ENCODE measurements at places on chromosomes 6 and 20. TPM values are rescaled to one million over a fixed set of nuclear protein-coding genes. Genes with fewer than 3 reads are reported as not detected.

DNA sequence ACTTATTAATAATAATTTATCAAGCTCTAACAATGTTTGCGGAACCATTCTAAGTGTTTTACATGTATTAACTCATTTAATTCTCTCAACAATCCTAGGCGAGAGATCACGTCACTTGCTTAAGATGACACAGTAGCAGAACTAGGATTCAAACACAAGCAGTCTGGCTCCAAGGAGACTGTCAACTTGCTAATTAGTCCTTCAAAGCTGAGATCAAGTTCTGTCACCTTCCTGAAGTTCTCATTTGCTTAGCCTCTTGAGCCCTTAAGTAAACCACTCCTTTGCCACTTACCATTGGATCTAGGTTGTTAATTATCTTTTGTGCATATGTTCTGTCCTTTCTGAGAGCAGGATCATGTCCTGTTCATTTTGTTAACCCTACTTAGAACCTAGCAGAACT is 14.1 kb downstream of the FKBP5 start:
- H3K4me3 ChIP-seq: no peak overlapping the region
- H3K4me1 ChIP-seq: peaks cover 26% of the 10 kb centered on the region
- DNase-seq: no peak
- no peaks in the 10 kb centered on the region for H3K27me3 ChIP-seq
- H3K27ac ChIP-seq: no peak overlapping the region
- H3K36me3 ChIP-seq: no peaks in the 10 kb centered on the region

- H3K27ac ChIP-seq: no peak overlapping the region
- peaks cover 26% of the 10 kb centered on the region for H3K27me3 ChIP-seq
- no peaks in the 10 kb centered on the region for H3K36me3 ChIP-seq
- H3K4me3 ChIP-seq: peak overlapping the region; percentile 56
- no peaks in the 10 kb centered on the region for H3K4me1 ChIP-seq
Observed at GRCh38 chr20:63471002-63471716, 1.3 kb downstream of the KCNQ2 start.

DNA sequence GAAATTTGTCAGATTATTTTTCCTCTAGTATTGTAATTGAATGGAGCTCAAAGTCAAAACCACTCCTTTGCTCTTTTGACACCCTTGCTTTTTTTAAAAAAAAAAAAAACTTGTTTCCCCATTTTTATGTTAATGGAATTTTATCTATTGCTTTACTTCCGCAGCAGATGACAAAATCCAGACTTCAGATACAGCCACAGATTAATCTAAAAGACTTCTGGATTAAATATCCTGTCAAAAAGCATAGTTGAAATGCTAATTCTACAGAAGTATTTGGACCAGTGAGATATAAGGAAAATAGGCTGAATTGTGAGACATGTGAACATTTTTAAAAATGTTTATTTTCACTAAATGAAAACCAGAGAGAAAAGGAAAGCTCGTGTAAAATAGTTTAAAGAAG is 341.4 kb downstream of the BMP2 start:
- H3K27me3 ChIP-seq: no peaks in the 10 kb centered on the region
- no peak for DNase-seq
- H3K4me3 ChIP-seq: no peak overlapping the region
- H3K27ac ChIP-seq: no peak overlapping the region

DNA sequence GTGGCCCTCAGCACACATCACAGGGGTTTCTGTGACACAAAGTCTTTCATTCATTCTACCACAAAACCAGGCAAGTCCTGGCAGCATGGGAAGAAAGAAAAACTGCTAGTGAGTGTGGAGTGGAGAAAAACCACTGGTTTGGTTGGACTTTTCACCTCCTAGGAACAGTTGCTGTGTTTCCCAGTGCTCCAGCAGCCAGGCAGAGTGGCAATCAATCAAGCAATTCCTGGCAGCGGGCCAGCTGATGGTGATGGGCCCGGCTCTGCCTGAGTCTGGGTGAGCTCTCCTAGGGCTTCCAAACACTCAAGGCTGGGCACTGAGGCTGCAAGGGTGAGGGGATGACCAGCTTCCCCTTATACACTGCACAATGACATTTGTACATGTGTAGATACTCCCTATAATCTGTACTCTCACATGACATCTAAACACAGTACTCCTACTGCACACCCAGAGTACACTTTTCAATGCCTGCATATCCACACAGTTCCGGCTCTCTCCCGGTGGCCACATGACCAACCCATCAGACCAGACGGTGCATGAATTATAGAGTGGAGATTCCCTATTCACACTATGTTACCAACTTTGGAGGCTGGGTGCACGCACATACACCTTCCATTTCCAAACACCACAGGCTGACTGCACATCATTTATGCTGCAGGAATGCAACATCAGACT is 156.6 kb downstream of the UNC5CL start:
- no peaks in the 10 kb centered on the region for H3K4me1 ChIP-seq
- no peak overlapping the region for H3K4me3 ChIP-seq
- H3K36me3 ChIP-seq: no peaks in the 10 kb centered on the region
- peak; percentile 45 for DNase-seq

GRCh38 chr6:124131259-124131658 is 327.6 kb downstream of the NKAIN2 start:
- H3K4me3 ChIP-seq: no peak overlapping the region
- H3K27me3 ChIP-seq: no peaks in the 10 kb centered on the region

RXRB gene
- 61.0 TPM for polyA plus RNA-seq

PRRT1 gene
- 1.2 TPM for polyA plus RNA-seq

DNA sequence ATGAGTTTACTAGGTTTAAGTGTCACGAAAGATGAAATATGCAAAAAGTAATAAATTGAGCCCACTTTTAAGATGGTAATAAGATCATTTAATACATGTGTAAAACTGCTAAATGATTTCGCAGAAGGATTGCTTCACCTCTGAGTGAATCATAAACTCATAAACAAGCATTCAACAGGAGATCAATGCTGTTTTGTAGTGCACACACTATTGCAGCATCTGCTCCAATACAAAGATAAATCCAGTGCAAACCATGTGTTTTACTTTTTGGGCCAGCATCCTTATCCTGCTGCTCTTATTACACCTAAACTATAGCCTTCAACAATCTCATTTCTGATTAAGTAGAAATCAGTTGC is 400.1 kb downstream of the NKAIN2 start:
- H3K27me3 ChIP-seq: no peaks in the 10 kb centered on the region
- no peaks in the 10 kb centered on the region for H3K4me1 ChIP-seq
- H3K4me3 ChIP-seq: no peak overlapping the region
- no peak overlapping the region for H3K27ac ChIP-seq

DNA sequence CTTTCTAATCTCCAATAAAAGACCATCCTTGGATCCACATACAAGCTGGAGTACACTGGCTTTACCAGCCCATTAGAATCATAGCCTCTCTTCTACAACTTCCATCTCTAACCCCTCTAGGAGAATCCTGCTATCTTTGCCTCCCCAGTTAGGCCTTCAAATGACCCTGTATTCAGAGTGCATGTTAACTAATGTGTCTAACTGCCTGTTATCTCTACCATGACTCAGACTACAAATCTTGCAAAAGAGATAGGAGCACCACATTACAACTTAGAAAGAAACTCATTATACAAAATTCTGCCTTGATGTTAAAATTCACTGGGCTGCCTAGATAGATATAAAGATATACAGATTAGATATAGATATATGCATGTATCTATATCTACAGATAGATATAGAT is 28.2 kb downstream of the GPR63 start:
- no peak overlapping the region for H3K4me3 ChIP-seq
- no peaks in the 10 kb centered on the region for H3K4me1 ChIP-seq
- H3K27me3 ChIP-seq: no peaks in the 10 kb centered on the region
- H3K36me3 ChIP-seq: no peaks in the 10 kb centered on the region

GABRR1 gene
- polyA plus RNA-seq: not detected

- no peak overlapping the region for H3K27ac ChIP-seq
- H3K4me1 ChIP-seq: no peaks in the 10 kb centered on the region
- DNase-seq: no peak
Observed at GRCh38 chr20:41167118-41167470, 29.8 kb downstream of the PLCG1 start.

DNA sequence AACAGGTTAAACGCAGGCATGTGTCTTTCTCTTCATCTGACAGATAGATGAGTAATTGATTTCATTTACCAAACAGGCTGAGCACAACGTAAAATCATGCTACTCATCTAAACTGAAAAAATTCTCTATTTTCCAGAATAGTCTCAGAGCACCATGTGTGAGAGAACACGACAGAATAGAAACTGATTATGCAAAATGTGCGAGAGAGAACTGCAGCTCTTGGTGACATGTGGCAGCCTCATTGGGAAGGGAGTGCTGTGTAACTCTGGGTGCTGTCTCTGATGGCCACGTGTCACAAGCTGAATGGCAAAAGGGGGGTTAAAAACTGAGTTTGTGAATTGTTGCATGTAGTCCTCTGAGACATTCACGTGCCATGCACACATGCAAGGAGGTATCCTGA is 143.7 kb upstream of the ATXN1 start:
- H3K4me1 ChIP-seq: peaks cover 9% of the 10 kb centered on the region
- H3K36me3 ChIP-seq: no peaks in the 10 kb centered on the region
- no peaks in the 10 kb centered on the region for H3K27me3 ChIP-seq
- DNase-seq: no peak

- H3K27me3 ChIP-seq: no peaks in the 10 kb centered on the region
- peak; percentile 25 for DNase-seq
- no peaks in the 10 kb centered on the region for H3K36me3 ChIP-seq
- peaks cover 22% of the 10 kb centered on the region for H3K4me1 ChIP-seq
- no peak overlapping the region for H3K4me3 ChIP-seq
Observed at GRCh38 chr6:35486005-35486925, 10.6 kb downstream of the TEAD3 start.

GRCh38 chr6:44172731-44173500 is 14.3 kb downstream of the CAPN11 start:
- no peaks in the 10 kb centered on the region for H3K27me3 ChIP-seq
- peak; percentile 88 for DNase-seq
- H3K4me1 ChIP-seq: no peaks in the 10 kb centered on the region
- H3K36me3 ChIP-seq: no peaks in the 10 kb centered on the region
